Cortex of kidney (tissue), 1 donor: ENCODE measurements at places on chromosomes 6 and 20.

GRCh38 chr6:42971746-42972327 lies 7.1 kb downstream of the PEX6 start:
- no peak for DNase-seq

- no peak for DNase-seq
Measured at GRCh38 chr20:20894280-20894679, 181.8 kb upstream of the RALGAPA2 start.

GRCh38 chr20:48395816-48396546 lies 431.8 kb downstream of the PREX1 start:
- no peak for DNase-seq

GRCh38 chr6:2230659-2231277 lies 14.6 kb downstream of the GMDS start:
- no peak for DNase-seq

DNA sequence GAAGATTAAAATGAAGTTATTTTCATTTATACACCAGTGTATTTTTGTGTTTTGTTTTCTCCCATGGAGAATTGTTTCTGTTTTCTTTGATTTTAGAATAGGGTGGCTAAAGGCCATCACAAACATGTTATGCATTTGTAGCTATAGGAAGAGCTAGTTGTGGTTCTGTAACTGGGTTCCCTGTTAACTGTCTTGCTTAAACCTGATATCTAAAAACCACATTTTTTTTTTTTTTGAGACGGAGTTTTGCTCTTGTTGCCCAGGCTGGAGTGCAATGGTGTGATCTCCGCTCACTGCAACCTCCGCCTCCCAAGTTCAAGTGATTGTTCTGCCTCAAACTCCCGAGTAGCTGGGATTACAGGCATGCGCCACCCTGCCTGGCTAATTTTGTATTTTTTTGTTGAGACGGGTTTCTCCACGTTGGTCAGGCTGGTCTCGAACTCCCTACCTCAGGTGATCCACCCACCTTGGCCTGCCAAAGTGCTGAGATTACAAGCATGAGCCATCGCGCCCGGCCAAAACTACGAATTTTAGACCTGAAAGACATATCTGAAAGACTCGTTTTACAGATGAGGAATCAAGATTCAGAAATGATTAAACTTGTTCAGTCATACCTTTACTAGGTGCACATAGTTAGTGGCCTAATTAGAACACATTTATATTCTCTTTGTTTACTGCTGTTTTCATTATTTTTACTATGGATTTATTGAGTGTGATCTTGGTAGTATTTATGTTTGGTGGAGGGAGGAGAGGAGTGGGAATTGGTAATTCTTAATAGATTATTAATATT lies 18.0 kb downstream of the SCAF8 start:
- no peak for DNase-seq

DNA sequence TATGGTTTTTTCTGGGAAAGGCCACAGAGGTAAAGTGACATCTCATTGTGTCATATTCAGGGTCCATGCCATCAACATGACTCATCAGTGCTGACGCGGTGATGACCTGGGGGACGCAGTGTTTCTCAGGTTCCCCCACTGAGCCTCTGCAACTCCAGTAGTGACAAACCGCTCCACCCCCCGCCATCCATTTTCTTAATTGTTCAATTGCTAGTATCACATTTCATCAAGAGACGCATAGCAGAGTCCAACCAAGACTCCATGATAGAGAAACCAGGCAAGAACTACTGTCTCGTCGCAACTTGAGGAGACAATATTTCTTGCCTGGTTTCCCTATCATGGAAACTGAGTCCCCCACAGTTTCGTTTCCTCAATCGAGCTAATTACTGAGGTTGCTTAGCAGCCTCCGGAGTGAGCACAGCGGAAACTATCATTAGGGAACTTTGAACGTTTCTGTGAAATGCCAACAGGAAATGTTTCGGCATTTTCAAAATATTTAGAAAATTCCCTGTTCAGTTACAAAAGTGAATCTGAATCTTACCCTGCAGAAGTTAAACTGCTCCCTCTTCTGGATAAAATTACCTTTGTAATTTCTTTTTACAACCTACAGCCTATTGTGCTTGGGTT lies 12.2 kb upstream of the SERPINB1 start:
- DNase-seq: no peak
